MG63 (cell line): ENCODE measurements at places on chromosomes 11 and 22.

GRCh38 chr11:15613251-15613650 lies 498.5 kb downstream of the INSC start:
- no peak for DNase-seq

DNA sequence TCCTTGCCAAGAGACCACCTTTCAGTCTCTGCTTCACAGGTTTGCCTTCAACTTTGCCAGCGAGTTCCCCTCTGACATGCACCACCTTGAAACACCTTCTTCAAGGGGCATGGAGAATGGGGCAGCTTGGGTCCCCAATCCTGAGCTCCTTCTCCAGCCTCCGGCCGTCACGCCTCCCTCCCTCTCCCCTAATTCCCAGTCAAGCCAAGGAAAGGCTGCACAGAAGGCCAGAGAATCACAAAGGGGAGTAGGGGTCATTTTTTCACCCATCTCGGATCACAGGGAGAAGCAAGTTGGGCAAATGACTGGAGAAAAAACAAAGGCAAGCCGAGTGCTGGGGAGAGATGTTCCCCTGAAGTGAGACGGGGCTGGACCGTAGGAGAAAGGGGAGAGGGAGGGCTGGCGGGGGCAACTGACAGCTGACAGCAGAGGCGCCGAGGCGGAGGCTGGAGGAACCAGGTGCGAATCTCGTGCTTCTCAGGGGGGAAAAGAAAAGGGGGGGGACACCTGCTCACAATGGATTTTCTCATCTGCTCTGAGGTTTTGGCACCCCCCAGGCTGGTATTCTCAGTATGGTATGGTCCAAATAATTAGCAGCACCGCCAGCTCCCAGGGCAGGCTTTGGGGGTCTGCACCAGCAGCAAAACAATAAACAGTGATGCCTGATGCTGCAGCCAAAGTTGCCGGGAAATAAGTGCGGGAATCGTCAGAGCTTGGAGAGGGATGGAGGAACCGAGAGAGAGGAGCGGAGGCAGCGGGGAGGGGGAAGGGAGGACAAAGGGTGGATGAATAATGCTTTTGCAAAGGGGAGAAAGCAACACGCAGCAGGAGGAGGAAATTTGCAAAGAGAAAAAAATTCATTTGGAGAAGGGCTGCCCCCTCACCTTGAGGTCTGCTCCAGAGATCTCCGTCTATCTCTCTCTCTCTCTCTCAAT lies 644 bp downstream of the YPEL4 start:
- no peak for DNase-seq

GRCh38 chr11:535210-535518 lies 212 bp downstream of the HRAS start:
- DNase-seq = no peak

GRCh38 chr11:28815110-28815509 lies 706.9 kb downstream of the METTL15 start:
- no peak for DNase-seq

DNA sequence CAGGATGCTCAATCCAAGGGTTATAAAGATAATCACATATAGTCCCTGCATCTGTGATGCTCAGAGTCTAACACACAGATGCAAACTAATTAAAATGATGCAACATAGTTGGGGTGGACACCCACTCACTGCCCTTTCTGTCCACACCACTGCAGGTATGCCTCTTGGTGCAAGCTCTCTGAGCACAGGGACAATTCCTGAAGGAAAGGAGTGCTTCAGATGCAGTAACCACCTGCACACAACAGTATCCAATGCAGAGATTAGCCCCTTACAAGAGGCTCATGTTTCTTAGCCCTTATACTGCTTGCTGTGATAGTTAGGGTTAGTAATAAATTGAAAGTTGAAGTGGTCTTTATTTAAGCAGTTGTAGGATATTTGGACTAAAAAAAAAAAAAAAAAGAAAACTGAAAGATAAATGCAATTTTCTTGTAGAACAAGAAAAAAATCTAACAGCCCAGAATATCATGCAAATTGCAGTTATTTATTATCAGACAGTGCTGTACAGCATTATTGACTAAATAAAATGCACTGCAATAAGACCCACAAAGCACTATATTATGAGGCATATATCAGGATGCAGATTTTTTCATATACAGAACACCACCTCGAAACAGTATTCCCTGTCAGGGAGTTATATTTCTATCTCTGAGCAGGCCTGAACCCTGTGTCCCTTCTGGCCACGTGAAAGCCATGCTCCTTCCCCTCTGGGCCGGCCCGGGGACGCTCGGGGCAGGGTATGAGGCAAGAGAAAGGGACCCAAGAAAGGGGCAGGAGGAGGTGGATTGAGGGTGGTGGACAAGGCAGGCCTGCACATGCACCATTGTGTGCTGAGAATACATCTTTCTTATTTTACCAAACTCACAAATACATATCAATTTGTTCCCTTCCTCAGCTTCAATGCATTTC lies 260.2 kb downstream of the OPCML start:
- DNase-seq = no peak

GRCh38 chr22:50694766-50695420 lies 22.3 kb downstream of the SHANK3 start:
- DNase-seq = no peak

DNA sequence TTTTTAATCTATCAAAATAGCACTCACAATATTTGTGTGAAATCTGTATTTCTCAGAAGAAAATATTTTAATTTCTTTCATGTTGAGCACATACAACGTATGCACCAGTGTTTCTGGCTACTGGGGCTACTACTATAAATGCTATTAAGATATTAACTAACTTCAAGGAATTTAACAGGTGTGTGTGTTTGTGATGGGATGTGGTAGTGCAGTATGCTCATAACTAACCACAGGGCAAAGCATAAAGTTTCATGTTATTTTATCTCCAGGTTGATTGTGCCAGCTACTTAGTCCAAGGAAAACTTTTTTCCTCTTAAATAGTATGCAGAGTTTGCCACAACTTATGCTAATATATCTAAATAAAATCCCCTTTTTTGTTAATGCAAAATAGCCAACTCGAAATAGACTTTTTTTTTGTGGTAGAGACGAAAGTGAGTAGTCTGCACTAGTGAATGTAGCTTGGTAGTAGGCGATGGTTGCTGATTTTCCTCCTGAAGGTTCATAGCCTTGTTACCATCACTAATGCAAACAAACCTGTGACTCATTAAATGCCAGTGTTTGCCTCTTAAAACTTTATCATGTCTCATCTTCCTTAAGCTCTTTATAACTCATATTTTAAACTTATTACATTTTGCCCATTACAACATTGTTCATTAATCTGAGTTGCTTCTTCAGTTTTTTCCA lies 565.5 kb upstream of the ANO3 start:
- DNase-seq = no peak

DNA sequence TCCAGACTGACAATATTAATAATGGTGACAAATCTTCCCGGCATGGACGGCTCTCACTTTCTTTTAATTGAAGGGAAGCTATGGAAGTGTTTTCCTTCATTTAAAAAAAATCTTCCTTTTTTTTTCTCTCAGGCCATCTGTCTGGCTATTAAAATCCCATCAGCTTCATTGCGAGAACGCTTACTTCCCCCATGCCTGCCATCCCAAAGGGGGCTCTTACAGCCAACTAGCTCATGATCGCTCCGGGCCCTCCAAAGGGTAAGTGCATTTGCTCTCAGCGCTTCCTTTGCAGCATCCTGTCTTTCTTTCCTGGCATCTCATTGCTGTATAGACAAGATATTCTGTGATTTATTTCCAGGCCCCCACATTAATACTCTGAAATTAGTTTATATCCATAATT lies 20.7 kb downstream of the CACNG2 start:
- DNase-seq = no peak

DNA sequence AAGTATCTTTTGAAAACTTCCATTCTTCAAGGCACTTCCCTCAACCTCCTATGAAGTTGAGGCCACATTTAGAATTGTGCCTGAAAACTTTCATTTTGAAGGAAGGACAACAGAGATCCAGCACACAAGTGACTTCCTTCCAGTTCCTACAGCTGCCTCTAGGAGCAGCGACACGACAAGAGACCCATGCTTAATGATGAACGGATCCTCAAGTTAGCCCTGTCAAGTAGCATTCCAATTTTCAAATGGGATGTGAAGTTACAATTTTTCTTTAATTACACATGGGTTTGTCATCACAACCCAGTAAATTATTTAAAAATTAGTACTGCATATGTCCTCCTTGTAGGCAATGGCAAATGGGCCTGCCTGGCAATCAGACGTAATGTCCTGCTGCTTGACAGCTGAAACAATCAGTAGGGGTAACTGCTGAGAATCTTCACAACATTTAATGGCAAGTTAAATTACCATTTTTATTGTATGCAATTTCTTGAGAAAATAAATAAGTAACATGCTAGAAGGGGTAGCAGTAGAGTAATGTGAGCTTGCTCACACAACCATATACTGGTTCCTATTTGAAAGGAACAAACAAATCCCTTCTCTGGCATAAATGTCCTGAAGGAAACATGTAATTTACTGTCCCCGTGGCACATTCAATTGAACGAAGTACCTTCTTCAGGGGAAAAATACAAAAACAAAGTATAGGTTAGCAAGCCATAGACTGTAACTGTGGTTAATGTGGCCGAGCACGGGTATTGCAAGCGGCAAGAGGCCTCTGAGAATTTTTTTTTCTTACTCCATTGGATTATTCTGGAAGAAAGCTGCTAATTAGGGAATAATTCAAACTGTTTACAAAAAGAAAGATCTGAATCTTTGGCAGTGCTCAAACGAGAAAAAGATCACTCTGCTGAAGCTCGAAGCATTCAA lies 288.3 kb downstream of the CADM1 start:
- peak; percentile 3 for DNase-seq

- DNase-seq = no peak
Measured at GRCh38 chr22:19515654-19516377, 8.4 kb downstream of the CLDN5 start.
